ENCODE measurements at places on chromosomes 6 and 20. TPM values are rescaled to one million over a fixed set of nuclear protein-coding genes. Genes with fewer than 3 reads are reported as not detected.

GRCh38 chr20:50520222-50520880 lies 10.2 kb downstream of the PTPN1 start:
- DNase-seq, result no peak

DNA sequence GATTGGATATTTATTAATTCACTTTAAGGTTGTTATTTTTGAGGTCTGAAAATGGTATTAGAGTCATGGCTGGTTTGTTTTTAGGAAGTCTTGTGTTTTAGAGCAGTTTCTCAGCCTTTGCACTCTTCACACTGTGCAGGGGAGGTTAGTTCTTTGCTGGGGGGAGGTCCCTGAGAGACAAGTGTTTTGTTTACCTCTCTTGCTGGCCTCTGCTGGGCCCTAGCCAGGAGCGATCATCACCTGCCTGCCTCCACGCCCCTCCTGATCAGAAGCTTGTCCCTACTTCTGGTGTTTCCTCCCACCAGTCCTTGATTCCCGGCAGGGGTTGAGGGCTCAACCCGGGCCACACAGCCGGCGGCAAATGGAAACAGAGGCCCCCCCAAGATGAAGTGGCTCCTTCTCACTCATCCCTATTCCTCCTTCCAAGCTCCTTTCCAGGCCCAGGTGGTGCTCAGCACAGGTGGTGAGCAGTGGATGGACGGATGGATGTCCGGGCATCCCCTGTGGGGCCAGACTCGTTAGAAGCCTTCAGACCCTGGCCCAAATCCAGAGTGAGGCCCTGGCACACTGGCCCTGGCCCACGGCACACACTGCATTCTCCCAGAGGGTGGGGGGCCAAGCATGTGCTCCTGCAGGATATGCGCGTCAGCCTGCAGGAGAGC lies 51.3 kb downstream of the GRM4 start:
- no peak for DNase-seq

HTR1E gene
- not detected for polyA plus RNA-seq

PRKN gene
- 0.48 TPM for polyA plus RNA-seq

DNA sequence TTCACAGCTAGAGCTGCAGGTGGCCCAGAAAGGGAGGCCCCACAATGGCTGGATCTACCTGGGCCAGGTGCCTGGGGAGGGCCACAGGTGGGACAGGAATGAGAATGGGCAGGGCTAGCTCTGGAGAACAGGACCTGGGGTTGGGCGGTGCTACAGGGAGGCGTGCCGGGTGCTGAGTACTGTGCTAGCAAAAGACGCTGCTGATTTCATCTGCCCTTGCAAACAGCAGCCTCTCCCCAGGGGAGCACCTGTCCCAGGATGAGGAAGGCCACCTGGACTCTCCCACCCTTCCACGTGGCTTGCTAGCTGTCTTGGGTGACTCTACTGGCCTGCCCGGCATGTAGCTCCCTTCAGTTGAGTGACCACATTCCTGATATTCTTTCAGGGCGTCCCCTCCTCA lies 6.6 kb upstream of the YTHDF1 start:
- no peak for DNase-seq

ENPP3 gene
- 50.5 TPM for polyA plus RNA-seq

DNA sequence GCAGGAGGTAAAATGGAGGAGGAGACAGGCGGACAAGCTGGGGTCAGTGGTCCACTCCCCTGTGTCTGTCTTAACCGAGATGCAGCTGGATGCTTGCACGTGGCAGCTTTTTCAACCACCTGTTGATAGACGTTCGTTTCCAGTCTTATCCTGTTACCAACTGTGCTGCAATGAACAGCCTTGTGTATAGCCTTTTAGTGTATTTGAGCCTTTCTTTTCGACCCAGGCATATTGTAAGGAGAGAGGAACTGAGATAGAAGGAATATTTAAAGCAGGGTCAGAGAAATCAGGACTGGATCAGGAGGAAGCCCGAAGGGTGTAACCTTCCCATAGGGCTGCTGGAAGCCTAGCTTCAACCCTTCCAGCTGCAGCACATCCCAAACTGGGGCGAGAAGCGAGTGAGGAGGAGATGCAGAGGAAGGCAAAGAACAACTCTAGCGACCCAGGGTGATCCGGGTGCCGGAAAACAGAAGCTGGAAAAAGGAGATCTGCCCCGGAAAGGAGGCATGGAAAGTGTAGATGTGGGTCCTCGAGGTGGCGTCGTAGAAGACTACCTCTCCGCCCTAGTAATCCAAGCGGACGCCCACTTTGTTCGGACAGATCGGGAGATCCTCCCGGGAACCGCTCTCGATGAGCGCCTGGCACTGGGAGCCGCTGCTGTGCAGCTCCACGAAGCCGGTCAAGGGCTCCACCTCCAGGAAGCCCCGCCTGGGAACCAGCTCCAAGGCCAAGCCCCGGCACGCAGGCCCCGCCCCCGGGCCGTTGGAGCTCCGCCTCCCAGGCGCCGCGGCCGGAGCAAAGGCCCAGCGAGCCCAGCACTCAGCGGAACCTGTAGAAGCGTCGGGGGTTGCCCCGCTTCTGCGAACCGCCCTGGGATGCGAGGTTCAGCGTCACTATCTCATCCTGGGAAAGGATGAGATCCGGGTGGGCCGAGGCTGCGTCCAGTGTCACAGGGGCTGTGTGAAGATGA lies 11.2 kb downstream of the TRIM31 start:
- DNase-seq, result peak; percentile 54

DNA sequence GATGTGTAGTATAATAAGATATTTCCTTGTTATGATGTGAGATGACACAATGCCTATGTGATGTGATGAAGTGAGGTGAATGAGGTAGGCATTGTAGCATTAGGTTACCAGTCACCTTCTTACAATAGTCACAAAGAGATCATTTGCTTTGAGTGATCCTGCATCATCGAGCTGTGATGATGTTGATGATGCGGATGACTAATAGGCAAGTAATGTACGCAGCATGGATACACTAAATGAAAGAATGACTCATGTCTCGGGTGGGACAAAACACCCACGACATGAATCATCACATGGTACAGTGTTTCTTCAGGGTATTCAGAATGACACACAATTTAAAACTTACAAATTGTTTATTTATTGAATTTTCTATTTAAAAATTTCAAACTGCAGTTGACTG lies 806.3 kb upstream of the GJE1 start:
- DNase-seq, result no peak

- DNase-seq, result no peak
Observed at GRCh38 chr20:39812116-39812515, 850.0 kb downstream of the DHX35 start.

- peak; percentile 61 for DNase-seq
Observed at GRCh38 chr20:40882152-40882551, 146.5 kb upstream of the TOP1 start.

DNA sequence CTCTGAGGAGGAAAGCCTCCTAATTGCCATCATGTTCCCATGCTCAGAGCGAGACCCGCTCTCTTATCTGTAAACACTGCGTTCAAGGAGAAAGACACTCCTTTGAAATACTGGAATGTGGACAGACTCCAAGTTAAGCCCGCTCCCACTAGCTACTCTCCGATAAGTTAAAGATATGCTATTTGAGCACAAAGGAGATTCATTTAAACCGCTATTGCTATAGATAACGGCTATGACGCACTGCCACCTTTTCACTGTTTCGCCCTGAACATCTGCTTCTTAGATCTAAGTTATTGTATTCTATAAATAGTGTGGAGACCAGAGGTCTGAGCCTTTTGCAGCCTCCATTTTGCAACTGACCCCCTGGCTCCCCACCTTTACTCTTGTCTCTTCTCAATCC lies 82.3 kb downstream of the GPX5 start:
- no peak for DNase-seq

Data from thymus (tissue), 14 donors.